ENCODE measurements at places on chromosomes 1 and 21.

DNA sequence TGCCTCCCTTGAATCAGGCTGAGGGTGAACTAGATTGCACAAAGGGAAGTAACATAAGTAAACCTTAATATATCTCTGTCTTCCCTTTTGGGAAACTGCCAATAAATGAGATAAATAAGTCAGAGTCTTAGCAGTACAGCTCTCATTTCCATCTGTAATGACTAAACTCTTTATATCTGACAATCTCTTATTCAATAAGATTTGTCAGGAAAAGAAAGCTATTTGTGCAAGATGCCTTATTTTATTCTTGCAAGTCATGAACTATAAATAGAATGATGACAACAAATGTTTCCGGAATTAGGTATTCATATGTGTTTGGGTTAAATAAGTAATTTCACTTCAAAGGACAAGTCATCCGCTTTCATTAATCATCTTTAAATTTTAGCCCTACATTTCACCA lies 229.2 kb downstream of the PTGER3 start:
- no peak for DNase-seq

DNA sequence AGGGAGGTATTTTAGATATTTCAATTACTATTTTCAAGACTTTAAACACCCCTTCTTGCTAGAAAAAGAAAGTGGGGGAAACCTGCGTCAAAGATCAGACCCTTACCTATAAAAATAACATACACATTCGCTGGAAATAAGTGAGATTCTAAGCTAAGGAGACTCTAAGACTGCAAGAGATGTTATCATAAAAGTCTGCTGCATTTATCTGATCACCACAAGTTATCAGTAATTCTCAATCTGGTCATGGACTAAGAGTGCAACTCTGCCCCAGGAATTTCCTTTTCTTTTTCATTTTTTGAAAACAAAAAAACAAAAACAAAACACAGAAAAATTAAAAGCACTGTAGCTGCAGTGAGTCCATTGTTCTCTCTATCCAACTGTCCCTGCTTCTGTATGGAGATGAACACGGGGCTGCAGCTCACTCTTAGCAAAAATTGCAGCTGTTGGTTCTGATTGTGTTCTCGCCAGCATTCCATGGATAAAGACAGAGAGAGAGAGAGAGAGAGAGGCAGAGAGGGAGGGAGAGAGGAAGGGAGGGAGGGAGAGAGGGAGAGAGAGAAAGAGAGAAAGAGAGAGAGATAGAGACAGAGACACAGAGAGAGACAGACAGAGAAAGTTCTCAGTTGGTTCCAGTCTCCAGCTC lies 14.1 kb downstream of the XKR8 start:
- DNase-seq: no peak

DNA sequence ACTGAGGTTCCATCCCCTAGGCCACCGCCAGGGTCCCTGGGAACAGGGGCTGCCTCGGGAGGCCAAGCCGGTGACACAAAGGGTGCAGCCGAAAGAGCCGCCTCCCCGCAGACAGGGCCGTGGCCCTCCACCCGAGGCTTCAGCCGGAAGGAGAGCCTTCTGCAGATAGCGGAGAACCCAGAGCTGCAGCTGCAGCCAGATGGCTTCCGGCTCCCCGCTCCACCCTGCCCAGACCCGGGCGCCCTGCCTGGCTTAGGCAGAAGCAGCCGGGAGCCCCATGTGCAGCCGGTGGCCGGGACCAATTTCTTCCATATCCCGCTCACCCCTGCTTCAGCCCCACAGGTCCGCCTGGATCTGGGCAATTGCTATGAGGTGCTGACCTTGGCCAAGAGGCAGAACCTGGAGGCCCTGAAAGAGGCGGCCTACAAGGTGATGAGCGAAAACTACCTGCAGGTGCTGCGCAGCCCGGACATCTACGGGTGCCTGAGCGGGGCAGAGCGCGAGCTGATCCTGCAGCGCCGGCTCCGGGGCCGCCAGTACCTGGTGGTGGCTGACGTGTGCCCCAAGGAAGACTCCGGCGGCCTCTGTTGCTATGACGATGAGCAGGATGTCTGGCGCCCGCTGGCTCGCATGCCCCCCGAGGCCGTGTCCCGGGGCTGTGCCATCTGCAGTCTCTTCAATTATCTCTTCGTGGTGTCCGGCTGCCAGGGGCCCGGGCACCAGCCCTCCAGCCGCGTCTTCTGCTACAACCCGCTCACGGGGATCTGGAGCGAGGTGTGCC lies 1.4 kb downstream of the KLHDC7A start:
- DNase-seq: no peak

DNA sequence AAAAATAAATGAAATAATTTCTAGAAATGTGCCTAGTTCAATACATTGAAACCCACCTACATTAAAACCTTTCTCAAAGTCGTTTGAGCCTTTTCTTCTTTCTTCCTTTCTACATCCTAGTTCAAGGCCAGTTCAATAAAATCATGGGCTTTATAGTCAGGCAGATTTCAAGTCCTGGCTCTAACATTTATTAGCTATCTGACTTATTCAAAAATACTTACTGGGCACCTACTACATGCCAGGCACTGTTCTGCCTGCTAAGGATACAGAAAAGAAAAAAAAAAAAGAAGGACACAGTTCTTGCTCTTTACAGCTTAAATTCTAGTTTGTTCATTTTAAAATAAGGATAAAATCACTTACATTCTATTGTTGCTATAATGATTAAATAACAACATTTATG lies 134.2 kb upstream of the FGGY start:
- no peak for DNase-seq

- DNase-seq: peak; percentile 6
Observed at GRCh38 chr1:221263831-221264767, 384.9 kb downstream of the HLX start.

- DNase-seq: no peak
Observed at GRCh38 chr1:201302163-201303152, 19.2 kb downstream of the PKP1 start.

DNA sequence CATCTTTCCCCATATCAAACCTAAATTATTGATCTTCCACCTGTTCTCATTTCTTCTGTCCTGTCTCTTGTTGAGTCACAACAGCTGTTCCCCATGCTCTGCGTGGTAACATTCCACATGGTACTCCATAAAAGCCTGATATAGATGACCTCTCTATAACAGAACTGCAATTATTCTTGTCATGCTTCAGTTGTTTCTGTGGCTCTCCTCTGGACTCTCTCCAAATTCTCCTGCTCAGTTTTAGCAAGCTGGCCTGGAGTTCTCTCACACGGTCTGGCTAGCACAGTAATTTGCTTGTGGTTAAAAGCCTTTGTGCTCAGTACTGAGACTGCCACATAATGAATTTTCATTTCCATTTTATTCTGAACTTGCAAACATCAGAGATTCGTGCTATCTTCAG lies 10.6 kb upstream of the LRRC39 start:
- DNase-seq: no peak

- DNase-seq: no peak
Observed at GRCh38 chr1:45206808-45207623, 611 bp upstream of the ZSWIM5 start.

GRCh38 chr1:15181564-15181963 lies 28.0 kb downstream of the TMEM51 start:
- no peak for DNase-seq

- DNase-seq: no peak
Observed at GRCh38 chr1:243261390-243261789, 5.5 kb downstream of the SDCCAG8 start.

DNA sequence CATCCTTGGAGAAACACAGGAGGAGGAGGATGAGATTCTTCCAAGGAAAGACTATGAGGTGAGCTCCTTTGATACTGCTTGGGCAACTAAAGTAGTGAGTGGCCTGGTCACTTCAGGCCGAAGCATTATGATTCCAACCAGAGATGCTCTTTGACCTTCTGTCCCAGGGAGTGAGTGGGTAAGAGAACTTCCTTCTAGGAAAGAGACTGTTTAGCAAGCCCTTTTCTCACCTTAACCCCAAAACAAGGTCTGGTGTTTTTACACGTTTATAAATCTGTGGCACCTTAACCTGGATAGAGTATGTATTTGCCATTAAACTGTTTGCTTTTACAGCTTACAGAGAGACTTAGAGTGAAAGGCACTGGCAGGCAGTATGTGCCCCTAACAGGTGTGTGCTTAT lies 1.1 kb downstream of the CLCN6 start:
- DNase-seq: no peak

GRCh38 chr21:36425286-36425685 lies 40.1 kb downstream of the CHAF1B start:
- DNase-seq: no peak

GRCh38 chr21:40678681-40679284 lies 168.2 kb downstream of the DSCAM start:
- no peak for DNase-seq

DNA sequence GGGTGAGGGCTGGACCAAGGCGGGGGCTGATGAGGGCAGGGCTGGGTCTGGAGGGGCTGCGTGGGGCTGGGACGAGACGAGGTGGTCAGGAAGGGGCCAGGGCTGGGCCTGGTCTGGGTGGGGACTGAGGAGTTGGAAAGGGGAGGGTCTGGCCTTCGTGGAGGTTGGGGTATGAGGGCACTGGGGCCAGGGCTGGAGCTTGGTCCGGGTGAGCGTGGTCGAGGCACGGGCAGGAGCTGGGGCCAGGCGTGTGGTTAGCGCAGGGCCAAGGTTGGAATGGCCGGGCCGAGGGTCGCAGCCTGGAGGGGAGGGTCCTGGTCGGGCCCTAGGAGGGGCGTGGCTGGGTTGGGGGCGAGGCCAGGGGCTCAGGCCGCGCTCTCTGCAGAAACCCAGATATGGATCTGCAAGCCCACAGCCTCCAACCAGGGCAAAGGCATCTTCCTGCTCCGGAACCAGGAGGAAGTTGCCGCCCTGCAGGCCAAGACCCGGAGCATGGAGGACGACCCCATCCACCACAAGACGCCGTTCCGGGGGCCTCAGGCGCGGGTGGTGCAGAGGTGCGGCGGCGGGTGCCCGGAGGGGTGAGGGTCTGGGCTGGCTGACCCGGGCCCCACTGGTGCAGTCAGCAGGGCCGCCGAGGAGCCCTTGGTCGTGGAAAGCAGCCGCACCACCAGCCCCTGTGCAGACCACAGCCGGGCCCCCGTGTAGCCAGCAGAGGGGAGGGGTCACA lies 9.0 kb downstream of the TTLL10 start:
- no peak for DNase-seq

DNA sequence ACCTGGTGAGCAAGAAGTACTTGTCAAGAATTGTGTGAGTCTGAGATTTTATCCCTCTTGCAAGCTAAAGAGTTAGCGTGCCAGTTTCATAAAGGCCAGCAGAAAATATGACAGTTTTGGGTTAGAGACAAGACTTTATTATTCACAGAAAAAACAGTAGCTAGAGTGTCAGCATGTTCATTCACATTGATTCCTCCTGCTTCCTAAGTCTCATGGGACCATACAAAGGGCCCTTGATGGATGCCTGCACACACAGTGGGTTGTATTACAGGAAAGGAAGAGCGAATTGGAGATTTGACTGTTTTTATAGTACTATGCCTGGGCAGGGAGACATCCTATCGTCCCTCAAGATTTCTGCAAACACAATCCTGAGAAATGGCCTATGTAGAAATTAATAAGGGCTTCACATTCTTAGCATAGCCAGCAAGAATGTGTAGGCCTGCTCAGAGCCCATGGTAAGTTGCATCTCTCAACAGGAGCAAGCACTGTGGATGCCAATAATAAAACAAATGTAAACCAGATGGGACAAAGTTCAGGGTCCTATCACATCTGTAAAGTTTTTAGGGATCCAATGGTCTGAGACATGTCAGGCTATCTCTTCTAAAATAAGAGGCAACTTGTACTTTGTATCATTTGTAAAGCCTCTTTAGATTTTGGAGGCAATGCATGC lies 4.0 kb upstream of the ASPM start:
- no peak for DNase-seq

DNA sequence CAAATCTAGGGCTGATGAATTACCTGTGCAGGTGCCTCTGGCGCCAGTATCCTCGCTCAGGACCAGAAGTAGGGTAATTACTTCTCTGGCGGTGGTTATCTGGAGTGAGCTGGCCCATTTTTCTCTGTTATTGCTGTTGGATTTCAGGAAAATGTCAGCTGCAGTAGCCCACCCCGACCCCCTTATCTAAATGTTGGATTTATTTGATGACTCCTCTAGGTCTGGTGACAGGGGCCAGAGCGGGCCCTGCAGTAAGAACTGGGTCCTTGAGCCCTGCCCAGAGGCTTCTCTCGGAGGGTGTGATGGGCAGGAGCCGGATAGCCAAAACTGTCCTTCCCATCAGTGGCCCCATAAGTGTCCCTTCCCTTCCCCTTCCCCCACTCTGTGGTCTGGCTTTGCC lies 384.3 kb downstream of the PTPRU start:
- DNase-seq: no peak

DNA sequence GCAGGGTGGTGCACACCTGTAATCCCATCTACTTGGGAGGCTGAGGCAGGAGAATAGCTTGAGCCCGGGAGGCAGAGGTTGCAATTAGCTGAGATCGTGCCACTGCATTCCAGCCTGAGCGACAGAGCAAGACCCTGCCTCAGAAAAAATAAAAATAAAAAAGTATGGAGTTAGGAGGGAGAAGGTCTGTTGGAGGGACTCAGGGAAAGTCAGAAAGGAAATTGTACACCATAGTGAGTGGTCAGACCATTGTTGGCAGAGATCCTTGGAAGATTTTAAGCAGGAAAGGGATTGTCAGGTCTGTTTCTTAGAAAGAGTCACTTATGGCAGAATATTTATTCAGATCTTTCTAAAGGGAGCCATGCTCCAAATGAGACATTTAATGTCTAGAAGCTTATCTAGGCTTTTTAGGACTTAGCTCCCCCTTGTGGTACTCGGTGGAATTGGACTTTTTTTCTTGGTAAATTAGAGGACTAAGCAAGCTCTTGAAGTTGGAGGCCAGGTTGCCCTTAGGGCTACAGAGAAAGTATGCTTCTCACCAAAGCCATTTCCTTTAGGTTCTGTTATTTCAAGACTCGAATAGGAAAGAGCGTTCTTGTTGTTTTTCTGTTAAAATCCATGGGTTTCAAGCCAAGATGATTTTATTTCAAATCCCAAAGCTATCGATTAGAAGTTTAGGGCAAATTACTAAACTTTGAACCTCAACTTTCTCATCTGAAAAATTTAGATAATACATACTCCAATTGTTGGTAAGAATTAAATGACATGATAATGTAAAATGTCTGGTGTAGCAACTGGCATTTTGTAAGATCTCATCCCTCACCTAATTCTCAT lies 16.5 kb downstream of the MIA3 start:
- DNase-seq: peak; percentile 43

- no peak for DNase-seq
Observed at GRCh38 chr1:107293901-107294613, 153.2 kb downstream of the NTNG1 start.

GRCh38 chr1:213617133-213617532 lies 370.6 kb upstream of the PROX1 start:
- DNase-seq: no peak

- no peak for DNase-seq
Observed at GRCh38 chr21:33244082-33244778, 14.5 kb downstream of the IFNAR2 start.

GRCh38 chr1:153434746-153435455 lies 18.6 kb downstream of the S100A7A start:
- DNase-seq: no peak

DNA sequence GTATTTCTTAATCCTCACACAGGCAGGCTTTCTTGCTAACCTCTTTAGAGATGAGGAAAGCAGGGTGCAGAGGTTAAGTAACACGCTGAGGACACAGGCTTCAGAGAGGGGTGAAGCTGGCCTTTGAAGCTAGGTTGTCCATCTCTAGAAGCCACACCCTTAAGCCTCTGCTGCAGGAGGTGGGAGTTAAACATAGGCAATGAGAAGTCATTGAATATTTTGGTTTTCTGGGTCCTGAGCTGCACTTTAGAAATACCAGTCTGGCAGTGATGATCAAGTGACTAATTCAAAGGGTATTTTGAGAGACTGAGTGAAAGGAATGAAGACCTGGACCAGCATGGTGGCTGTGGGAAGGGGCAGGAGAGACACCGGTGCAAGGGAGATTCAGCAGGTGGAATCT lies 9.9 kb downstream of the KCNJ15 start:
- DNase-seq: no peak

All from stimulated activated CD4-positive, alpha-beta T cell treated with anti-CD3 and anti-CD28 coated beads, Interleukin-4, amount 100 ng/mL, for 48 hours (primary cell).